ENCODE measurements at places on chromosomes 12 and 14. TPM values are rescaled to one million over a fixed set of nuclear protein-coding genes. Genes with fewer than 3 reads are reported as not detected.

Gene ZC3H14
- 67.6 TPM for total RNA-seq

Gene CD4
- not detected for total RNA-seq

Gene CLEC2A
- not detected for total RNA-seq

Gene FGD4
- 19.7 TPM for total RNA-seq

Gene SOX5
- total RNA-seq = not detected

Gene B4GALNT3
- 0.69 TPM for total RNA-seq

Gene TAPBPL
- 3.3 TPM for total RNA-seq

Gene BDKRB1
- total RNA-seq = 0.48 TPM

Gene CINP
- total RNA-seq = 62.6 TPM

Gene FMNL3
- total RNA-seq = 2.5 TPM

Gene SYT10
- total RNA-seq = not detected

Gene MUCL1
- not detected for total RNA-seq

Gene RTL1
- total RNA-seq = 0.23 TPM

Gene ZBTB39
- total RNA-seq = 5.3 TPM

Gene RGS6
- total RNA-seq = not detected

Gene GDF3
- total RNA-seq = not detected

Gene NUBPL
- 7.9 TPM for total RNA-seq

Gene ABCC9
- not detected for total RNA-seq

Gene POTEG
- not detected for total RNA-seq

Gene NRL
- 0.59 TPM for total RNA-seq

Gene JPH4
- total RNA-seq = 0.10 TPM

Gene MORN3
- 0.17 TPM for total RNA-seq

Gene WIF1
- not detected for total RNA-seq

Gene BATF
- total RNA-seq = not detected

Gene ENDOU
- total RNA-seq = not detected

Gene GSC
- total RNA-seq = 0.31 TPM
